Endodermal cell (in vitro differentiated cells): ENCODE measurements at places on chromosomes 4 and X. TPM values are rescaled to one million over a fixed set of nuclear protein-coding genes. Genes with fewer than 3 reads are reported as not detected.

The KDR gene
- total RNA-seq = 14.4 and 14.9 TPM in 2 replicates

GRCh38 chr4:181259081-181259709 is 984.0 kb upstream of the TENM3 start:
- DNase-seq = no peak

- DNase-seq = peak; percentile 73
Observed at GRCh38 chrX:76253432-76253831, 80.6 kb downstream of the PBDC1 start.

The HMX1 gene
- 0.79 and 1.2 TPM in 2 replicates for total RNA-seq

DNA sequence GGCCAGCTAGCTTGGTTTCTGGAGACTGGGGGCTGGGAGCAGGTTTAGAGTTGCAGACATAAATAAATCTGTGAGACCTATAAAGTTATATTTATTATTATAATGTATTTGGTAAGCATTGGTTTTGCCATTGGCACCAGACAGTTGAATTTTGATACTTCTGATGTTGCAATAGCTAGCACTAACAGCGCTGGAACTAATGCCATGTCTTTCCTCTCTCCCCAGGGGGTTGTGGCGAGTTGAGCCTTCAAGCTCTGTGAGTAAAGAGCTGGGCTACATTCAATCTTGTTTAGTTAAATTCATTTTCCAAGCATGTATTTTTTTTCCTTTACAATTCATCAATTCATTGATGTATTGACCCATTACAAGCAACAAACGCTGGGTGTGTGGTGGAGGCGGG is 358.7 kb upstream of the NR3C2 start:
- no peak for DNase-seq
